ENCODE measurements at places on chromosomes 7 and 10.

GRCh38 chr10:13054844-13055243 is 45.1 kb upstream of the OPTN start:
- no peak for DNase-seq

DNA sequence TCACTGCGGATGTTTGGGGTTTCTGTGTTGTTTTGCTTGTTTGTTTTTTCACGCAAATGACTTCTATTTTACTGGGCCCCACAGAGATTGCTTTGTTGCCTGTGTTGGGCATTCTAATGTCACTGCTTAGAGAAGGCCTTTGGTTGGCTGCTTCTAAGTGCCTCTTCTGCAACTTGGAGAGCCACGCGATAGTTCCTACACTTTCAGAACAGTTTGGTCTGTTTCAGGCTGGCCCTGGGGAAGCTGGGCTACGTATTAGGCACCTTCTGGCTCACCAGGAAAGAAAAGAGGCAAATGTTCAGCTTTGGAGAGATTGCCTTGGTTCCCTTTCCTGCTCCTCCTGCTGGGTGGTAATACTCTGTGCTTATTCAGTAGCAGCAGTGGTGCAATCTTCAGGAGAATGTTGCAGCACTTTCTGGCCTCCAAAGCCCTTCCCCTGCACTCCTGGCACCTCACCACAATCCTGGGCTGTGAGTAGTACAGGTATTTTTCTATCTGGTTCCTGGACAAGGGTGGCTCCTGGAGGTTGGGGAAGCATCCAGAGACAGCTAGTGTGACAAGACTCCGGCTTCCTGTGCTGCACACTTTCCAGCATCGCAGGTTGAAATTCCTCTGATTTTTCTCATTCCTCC is 1.2 kb downstream of the ANTXRL start:
- DNase-seq: no peak

DNA sequence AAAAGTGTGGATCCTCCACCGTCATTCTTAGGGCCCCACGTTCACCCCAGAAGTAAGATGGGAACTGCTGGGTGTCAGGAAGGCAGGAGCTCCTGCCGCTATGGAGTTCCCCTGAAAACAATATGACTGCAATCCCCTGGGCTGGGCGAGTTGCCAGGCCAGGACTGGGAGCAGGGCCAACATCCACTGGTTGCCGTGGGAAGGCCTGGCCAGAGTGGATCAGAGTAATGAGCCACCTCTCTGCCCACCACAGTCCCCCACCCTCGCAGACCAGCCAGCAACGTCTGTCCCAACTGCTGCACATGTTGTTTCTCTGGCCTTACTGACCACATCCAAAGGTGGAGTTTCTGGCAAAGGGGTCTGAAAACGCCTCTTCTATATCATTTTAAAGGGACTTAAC is 86.6 kb downstream of the STRA8 start:
- peak; percentile 31 for DNase-seq

DNA sequence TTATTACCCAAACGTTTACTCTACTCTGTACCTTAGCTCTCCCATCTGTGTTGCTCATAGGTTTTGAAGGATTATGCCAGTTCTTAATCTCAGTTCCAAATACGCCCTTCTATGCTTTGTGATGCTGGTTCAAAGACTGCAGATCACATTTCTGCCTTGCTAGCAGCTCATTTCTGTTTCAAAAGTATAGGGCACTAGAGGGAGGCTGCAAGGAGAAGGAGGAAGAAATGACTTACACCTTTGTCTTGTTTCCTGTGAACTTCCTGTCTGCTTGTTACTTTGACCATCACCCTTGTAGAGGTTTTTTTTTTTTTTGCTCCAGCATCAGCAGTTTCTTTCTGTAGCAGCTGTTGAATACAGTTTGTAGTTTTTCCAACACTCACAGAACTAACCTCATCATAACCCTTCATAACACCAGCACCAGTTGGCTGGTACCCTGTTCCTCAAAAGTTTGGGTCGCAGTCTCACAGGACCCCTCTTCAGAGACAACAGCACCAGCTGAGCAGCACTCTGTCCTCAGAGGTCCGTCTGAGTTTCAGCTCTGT is 16.5 kb downstream of the SLK start:
- no peak for DNase-seq

- no peak for DNase-seq
Observed at GRCh38 chr7:99219185-99219767, 11.4 kb upstream of the KPNA7 start.

DNA sequence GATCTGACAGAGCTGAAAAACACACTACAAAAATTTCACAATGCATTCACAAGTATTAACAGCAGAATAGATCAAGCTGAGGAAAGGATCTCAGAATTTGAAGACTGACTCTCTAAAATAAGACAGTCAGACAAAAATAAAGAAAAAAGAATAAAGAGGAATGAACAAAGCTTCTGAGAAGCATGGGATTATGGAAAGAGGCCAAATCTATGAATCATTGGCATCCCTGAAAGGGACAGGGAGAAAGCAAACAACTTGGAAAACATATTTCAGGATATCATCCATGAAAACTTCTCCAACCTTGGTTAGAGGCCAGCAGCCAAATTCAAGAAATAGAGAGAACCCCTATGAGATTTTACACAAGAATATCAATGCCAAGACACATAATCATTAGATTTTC is 804.8 kb upstream of the IGFBP3 start:
- DNase-seq: no peak

DNA sequence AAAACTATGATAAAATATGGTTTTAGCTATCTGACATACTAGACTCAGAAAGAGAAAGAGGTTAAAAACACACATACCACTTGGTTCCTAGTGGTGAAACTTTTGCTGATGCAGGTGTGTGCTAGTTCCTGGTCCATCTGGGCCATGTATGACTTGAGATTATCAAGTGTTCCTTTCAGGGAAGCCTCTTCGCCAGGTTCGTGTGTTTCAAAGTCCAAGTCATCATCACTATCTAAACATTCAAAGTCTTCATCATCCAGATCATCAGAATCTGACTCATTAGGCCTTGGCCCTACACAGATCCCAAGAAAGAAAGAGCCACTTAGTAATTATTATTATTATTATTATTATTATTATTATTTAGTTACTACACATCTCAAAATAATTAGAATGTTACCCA is 26.4 kb downstream of the NUDT13 start:
- no peak for DNase-seq

DNA sequence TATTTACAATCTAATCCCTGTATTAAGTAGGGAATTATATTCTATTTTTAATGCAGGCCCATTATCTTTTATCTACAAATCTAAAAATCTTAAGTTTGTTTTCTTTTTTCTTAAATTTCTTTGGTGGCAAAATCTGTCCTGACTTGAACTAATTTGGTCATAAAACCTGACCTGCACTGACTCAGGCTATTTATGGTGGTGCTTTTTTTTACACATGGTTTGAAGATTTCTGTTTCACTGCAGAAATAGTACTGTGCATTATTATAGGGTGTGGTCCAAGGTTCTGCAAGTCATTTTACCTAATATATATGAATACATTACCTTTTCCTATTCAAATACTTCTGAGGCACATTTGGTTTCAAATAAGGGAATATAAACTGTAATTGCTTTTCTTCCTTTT is 137.0 kb downstream of the CD36 start:
- DNase-seq: no peak

DNA sequence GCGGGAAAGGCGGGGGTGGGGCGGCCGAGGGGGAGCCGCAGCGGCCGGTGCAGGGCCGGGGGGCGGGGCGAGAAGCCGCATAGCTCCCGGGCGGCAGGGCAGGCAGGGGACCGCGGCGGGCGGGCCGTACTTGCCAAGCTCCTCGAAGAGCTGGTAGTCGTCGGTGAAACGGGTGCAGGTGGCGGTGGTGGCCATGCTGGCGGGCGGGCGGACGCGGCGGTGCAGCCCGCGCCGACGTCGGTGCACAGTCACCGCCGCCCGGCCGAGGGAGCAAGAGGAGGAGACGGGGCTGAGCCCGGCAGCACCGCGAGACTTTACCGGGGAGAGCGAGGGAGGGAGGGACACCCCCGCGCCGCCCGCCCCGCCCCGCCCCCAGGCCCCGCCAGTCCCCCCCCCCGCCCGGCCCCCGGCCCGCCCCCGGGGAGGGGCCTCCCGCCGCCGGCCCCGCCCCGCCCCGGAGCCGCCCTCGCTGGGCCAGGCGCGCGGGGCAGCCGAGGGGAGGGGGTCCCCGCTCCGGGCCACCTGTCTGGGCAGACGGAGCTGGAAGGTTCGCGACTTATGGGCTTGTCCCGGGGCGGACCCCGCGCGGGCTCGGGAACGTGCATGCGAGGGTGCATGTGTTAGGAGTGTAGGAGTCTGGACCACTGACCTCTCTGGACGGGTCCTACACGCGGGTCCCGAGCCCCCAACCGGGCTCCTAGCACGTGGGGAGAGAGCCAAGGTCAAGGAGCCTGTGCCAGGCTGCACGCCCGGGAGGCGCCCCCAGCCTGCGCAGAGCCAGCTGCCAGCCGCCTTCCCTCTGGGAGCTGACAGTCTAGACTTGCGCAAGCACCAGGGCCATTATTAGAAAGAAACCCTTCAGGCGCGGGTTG is at the start of gene CAMK2G:
Gene CAMK2G (minus strand): TSS at position 289 of the 872 bp plus-strand sequence. CDS start 94 bp downstream, at position 195.
- DNase-seq: peak; percentile 76

DNA sequence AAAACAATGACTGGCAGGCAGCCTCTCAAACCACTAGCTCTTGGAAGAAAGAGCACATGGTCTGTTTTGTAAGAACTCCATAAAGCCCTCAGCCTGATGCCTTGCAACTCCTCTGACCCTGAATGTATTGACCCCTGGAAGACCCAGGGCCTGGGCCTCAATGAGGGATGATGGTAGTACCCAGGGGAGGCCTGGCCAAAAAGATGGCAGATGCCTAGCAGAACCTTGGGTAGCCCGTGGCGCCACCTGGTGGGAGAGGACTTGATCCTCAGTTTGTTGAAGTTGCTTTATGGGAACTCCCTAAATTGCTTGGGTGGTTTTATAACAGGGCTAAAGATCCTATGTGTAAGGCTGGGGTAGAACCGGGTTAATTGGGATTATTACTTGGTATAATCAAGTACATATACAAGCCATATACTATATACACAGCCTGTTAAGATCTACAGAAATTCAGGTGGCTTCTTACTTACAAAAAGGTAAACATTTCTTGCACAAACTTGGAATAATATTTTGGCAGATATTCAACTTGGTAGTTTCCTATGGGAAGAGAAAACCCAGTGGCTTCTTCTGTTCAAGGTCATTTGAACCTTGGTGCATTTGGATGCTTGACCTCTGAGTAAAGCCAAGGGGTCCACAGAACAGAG is 95.8 kb upstream of the CACUL1 start:
- peak; percentile 27 for DNase-seq

DNA sequence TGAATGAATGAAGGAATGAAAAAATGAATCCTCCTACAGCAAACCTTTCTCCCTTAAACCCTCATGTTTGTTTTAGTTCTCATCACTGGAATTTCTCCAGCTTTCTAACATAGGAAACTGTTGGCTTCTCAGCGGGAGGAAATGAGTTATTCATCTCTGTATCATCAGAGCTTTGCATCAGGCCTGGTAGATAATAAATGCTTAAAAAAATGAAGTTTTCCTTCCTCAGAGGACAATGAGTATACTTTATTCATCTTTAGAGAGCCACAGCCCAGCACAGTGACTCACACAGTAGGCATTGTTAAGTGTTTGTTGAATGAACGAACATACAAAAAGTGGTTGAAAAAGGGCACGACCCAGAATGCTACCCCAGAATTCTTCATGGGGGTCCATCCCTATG is 62.6 kb downstream of the COL13A1 start:
- DNase-seq: no peak

GRCh38 chr10:130481936-130482335 is 345.7 kb downstream of the GLRX3 start:
- no peak for DNase-seq

- DNase-seq: no peak
Observed at GRCh38 chr10:4658777-4659176, 167.2 kb upstream of the AKR1E2 start.

GRCh38 chr10:14396411-14397048 is 65.8 kb upstream of the FRMD4A start:
- no peak for DNase-seq

DNA sequence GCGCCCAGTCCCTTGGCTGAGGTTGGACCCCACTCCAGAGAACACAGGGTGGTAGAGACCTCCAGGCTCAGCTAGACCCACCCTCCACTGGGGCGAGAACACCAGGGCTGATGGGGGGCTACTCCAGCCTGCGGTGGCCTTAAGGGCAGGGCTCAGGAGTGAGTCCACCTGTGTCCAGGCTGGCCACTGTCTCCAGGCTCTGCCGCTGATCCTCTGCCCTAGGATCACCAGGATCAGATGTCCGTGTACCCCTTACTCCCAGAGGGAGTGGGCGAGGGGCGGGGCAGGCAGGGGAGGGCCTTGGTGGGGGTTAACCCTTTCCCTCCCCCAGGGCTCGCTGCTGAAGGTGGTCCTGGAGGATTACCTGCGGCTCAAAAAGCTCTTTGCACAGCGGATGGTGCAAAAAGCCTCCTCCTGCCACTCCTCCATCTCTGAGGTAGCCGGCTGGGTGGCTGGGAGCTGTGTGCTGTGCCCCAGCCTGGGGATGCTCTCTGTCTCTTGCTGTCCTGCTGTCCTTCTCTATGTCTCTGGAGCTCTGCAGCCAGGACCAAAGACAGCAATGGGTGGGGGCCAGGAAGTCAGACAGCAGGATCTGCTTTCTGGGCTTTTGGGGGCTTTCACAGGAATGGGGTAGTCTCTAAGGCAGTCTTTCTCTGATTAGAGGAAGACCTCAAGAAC is 38.0 kb downstream of the PSAP start:
- DNase-seq: no peak

DNA sequence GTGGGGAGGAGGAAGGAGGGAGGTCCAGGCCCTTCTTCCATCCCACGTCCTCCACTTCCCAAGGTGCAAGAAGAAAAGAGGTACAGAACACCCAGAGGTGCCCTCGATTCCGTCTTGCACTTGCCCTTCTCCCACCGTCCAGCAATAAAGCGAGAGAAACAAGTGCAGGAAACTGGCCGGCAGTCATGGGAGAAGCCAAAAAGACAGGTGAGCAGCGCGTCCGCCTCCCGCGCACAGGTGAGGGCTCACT is 1.3 kb downstream of the C10orf95 start:
- DNase-seq: no peak

- DNase-seq: no peak
Observed at GRCh38 chr7:137946011-137946410, 55.9 kb downstream of the CREB3L2 start.

- no peak for DNase-seq
Observed at GRCh38 chr7:26850193-26850651, 14.2 kb downstream of the SKAP2 start.

- DNase-seq: peak; percentile 63
Observed at GRCh38 chr7:20330928-20331909, 519 bp downstream of the ITGB8 start.

All from prostate gland (tissue), 2 donors.